ENCODE measurements at places on chromosomes 1 and 21. TPM values are rescaled to one million over a fixed set of nuclear protein-coding genes. Genes with fewer than 3 reads are reported as not detected.

OR2T11 gene
- not detected for total RNA-seq

GRCh38 chr1:228647523-228648444 is 87.5 kb upstream of the RHOU start:
- peak overlapping the region; percentile 64 for H3K27ac ChIP-seq
- H3K4me3 ChIP-seq = peak overlapping the region; percentile 99
- H3K27me3 ChIP-seq = peaks cover 23% of the 10 kb centered on the region
- peak; percentile 58 for DNase-seq

AGT gene
- total RNA-seq = 6.3 TPM

DNA sequence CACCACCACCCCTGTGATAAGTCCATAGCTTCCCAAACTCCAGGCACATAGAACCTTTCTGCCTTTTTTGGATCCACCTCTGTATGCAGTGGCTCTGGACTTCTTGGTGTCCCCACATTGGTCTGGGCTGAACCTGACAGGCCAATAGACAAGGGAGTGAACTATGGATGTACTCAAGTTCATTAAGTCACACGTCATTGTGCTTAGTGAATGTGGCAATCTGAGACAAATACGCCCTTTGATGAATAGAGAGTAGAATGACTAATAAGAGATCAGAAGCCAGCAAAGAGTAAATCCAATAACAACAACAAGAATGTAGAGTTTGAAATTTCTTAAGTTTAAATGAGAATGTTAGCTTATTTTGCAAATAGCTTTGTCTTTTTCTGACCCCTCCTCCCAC is 114.8 kb downstream of the ST6GALNAC3 start:
- peaks cover 2% of the 10 kb centered on the region for H3K4me1 ChIP-seq
- H3K36me3 ChIP-seq = no peaks in the 10 kb centered on the region
- H3K27ac ChIP-seq = no peak overlapping the region
- DNase-seq = no peak

DNA sequence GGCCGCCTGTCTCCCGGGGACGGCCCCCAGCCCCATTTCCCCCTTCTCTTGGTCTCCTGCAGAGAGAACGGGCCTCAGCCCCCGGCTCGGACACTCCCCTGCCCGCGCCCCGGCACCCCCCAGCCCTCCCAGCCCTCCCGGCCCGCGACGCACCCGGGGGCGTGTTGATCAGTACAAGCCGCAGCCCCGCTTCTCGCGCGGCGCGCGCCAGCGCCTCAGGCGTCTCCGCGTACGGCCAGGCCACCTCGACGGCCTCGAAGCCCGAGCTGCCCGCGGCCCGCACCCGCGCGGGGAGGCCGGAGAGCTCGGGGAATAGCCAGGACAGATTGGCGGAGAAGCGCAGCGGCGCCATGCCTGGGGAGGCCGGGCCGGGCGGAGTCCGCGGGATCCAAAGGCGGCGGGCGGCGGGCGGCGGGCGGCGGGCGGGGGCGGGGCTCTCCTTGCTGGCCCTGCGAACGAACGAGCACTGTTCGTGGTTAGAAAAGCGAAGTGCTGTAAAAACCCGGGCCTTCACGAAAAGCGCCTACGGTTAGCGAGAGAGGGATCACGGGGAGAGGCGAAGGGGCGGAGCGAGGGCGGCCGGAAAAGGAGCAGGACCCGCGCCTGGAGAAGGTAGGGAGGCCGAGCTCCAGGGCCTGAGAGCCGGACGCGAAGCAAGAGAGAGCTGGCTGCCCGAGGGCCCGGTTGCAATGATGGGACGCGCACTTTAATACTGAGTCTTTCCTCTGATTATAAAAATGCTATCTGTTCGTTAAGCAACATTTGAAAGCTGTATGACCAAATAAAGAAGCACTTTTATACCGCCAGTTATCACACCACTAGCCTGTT is at the start of gene HYI:
Gene HYI (minus strand): TSS at position 490 of the 828 bp plus-strand sequence. CDS start 138 bp downstream, at position 352.
- H3K4me3 ChIP-seq = peak within 1 kb of the TSS; percentile 91
- peaks cover 7% of the 10 kb centered on the region for H3K36me3 ChIP-seq
- DNase-seq = peak; percentile 89
- peaks cover 11% of the 10 kb centered on the region for H3K27me3 ChIP-seq

- H3K36me3 ChIP-seq = peaks cover 12% of the 10 kb centered on the region
- no peaks in the 10 kb centered on the region for H3K27me3 ChIP-seq
- H3K4me1 ChIP-seq = peaks cover 29% of the 10 kb centered on the region
- DNase-seq = no peak
- no peak overlapping the region for H3K27ac ChIP-seq
Observed at GRCh38 chr1:224490549-224491537, 56.2 kb upstream of the WDR26 start.

- no peaks in the 10 kb centered on the region for H3K27me3 ChIP-seq
- no peaks in the 10 kb centered on the region for H3K4me1 ChIP-seq
- no peak for DNase-seq
Observed at GRCh38 chr1:219430419-219430818, 182.5 kb downstream of the ZC3H11B start.

DNA sequence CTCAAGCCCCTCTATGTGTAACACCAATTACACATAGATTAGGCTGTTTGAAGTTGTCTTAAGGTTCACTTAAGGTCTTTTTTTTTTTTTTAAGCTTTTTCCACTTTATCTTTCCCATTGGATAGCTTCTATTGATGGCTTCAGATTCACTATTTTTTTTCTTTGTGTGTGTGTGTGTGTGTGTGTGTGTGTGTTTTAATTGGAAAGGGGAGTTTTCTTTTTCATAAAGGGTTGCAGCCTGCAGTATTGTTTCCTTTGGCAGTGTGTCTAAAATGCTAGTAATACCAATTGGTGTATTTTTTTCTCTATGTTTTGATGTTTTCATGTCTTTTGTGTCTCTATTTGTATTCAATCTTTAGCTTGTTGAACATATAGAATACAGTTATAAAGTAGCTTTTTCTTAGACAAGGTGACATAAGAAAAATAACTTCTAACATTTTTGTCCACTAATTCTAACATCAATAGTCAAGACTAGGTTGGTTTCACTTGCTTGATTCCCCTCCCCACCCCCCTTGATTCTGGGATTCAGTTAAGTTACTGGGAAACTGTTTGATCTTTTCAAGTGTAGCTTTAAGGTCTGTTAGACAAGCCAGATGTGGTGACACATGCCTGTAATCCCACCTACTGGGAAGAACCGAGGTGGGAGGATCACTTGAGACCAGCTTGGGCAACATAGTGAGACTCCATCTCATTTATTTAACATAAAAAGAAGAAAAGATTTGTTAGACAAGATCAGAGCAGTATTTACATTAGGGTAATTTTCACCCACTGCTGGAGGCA is 21.4 kb downstream of the PRRC2C start:
- H3K27me3 ChIP-seq = peaks cover 4% of the 10 kb centered on the region
- H3K36me3 ChIP-seq = no peaks in the 10 kb centered on the region
- peak overlapping the region; percentile 69 for H3K27ac ChIP-seq
- H3K4me3 ChIP-seq = peak overlapping the region; percentile 9

PODN gene
- 3.1 TPM for total RNA-seq

GRCh38 chr1:11515368-11516300 is 36.7 kb downstream of the DISP3 start:
- peak overlapping the region; percentile 5 for H3K4me3 ChIP-seq
- H3K4me1 ChIP-seq = peaks cover 11% of the 10 kb centered on the region
- H3K27ac ChIP-seq = peak overlapping the region; percentile 4
- no peak for DNase-seq

C1orf159 gene
- 24.5 TPM for total RNA-seq

DNA sequence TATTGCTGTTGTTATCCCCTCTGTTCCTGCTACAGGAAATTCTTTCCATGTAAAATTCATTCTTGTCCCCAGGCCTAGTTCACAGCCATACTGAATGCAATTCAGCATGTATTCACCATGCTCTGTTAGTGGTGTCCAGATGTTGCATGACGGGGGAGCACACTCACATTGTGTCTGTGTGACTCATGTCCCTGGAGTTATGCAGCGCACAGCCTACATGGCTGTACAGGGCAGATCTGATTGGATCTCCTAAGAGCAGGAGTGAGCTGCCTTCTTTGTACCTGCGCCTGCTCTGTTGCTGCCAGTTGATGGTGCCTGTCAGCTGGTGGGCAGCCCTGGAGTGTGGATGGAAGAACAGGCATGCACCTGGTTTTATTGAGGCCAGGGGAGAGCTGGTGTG is 17.6 kb downstream of the HTR6 start:
- no peak overlapping the region for H3K27ac ChIP-seq
- no peaks in the 10 kb centered on the region for H3K36me3 ChIP-seq
- no peak for DNase-seq
- H3K4me1 ChIP-seq = no peaks in the 10 kb centered on the region
- H3K27me3 ChIP-seq = peaks cover 2% of the 10 kb centered on the region
- no peak overlapping the region for H3K4me3 ChIP-seq

FAM43B gene
- not detected for total RNA-seq

C1orf216 gene
- total RNA-seq = 21.6 TPM

GRCh38 chr1:47621977-47622376 is 184.1 kb downstream of the FOXD2 start:
- no peaks in the 10 kb centered on the region for H3K27me3 ChIP-seq
- no peak overlapping the region for H3K4me3 ChIP-seq
- no peak overlapping the region for H3K27ac ChIP-seq
- no peak for DNase-seq
- no peaks in the 10 kb centered on the region for H3K36me3 ChIP-seq

ATAD3A gene
- total RNA-seq = 32.1 TPM

DNA sequence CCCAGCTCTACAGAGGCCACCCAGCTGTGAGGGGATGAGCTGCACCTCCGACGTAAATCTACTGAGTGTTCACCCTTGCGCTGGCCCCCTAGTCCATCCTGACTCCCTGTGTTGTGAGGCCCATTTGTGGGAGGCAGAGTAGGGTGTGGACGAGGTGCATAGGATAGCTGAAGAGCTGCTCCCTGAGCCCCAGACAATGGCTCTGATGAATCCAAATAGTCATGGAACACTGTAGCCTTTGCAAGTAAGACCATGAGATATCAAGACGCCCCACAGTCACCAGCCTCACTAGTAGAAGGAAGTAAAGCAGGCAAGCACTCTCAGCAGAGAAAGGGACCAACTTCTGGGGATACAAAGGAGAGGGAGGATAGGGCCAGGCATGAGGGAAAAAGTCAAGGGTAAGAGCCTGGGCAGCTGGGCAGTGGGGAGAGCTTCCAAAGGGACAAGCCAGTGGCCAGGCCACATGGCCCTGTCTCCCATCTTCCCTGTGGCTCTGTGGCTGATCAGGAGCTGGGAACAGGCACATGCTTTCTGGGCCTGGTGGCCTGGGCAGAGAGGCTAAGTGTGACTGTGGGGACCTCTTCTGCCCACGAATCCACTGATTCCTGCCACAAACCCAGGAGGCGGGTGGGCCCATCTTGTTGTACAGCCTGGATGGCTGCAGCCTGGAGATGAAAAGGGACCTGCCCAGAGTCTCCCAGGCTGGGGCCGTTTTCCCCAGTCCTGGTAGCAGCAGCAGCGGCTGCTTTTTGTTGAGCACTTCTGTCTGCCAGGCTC is 55.5 kb upstream of the EPS8L3 start:
- peaks cover 9% of the 10 kb centered on the region for H3K4me1 ChIP-seq
- no peak for DNase-seq
- peaks cover 9% of the 10 kb centered on the region for H3K36me3 ChIP-seq

FOXD3 gene
- 0.39 TPM for total RNA-seq

GRCh38 chr1:207815913-207816291 is 64.0 kb downstream of the CD46 start:
- H3K27me3 ChIP-seq = peaks cover 6% of the 10 kb centered on the region
- H3K4me1 ChIP-seq = no peaks in the 10 kb centered on the region
- no peak overlapping the region for H3K27ac ChIP-seq
- DNase-seq = no peak
- H3K4me3 ChIP-seq = no peak overlapping the region

DNA sequence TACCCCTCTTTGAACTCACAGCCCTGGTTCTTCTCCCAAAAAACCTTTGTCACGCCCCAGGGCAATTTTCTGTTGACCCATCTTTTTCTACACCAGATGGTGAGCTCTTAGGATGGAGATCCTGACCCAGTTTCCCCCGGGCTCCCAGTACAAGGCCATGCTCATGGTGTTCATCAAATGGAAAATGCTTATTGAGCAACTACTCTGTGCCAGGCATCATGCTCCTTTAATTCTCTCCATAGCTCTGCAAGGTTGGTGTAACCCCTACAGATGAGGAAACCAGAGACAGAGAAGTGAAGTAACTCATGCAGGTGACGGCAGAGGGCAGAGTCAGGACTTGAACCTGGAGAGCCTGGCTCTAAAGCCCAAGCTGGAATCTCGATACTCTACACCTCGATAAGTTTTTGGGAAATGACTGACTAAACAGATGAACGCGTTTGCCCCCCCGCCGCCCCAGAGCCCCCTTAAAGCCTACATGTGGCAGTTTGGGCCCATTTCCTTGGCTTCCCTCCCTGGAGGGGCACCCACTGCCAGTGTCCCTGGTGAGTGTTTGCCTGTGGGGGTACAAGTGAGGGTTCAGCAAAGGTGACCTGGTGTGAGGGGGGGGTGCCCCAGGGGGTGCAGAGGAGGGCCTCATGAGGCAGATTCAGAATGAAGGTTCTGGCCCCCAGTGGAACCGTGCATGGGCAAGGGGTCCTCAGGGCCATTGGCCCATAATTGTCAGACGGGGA is 30.2 kb upstream of the RUNX3 start:
- H3K27me3 ChIP-seq = peaks cover 13% of the 10 kb centered on the region
- no peak overlapping the region for H3K4me3 ChIP-seq
- no peak overlapping the region for H3K27ac ChIP-seq
- DNase-seq = no peak

HCN3 gene
- total RNA-seq = 30.5 TPM

DNA sequence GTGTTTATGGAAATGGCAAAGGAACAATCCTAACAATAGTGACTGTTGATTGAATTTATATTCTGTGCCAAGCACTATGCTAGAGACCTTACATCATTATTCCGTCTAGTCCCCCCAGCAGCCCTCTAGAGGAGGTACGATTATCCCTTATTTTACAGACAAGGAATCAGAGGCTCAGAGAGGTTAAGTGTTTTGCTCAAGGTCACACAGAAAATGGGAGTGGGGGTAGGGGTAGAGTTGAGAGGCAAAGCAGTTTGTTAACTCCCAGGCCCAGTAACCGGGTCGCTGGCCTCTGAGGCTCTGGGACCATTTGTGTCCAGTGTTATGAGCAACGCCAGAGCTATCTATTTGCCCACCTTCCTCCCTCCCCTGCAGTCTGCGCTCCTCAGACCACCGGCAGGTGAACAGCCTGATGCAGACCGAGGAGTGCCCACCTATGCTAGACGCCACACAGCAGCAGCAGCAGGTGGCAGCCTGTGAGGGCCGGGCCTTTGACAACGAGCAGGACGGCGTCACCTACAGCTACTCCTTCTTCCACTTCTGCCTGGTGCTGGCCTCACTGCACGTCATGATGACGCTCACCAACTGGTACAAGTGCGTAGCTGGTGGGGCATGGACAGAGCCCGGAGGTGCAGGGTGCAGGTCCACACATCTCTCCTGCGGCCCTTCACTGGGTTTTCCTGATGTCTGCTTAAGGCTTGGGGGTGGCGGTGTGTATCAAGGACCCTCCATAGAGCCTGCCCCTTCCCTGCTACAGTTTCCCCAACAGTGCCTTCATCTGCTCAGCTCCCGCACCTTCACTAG is 19.8 kb downstream of the SERINC2 start:
- H3K36me3 ChIP-seq = peaks cover 11% of the 10 kb centered on the region
- peaks cover 7% of the 10 kb centered on the region for H3K27me3 ChIP-seq
- no peak overlapping the region for H3K4me3 ChIP-seq

DNA sequence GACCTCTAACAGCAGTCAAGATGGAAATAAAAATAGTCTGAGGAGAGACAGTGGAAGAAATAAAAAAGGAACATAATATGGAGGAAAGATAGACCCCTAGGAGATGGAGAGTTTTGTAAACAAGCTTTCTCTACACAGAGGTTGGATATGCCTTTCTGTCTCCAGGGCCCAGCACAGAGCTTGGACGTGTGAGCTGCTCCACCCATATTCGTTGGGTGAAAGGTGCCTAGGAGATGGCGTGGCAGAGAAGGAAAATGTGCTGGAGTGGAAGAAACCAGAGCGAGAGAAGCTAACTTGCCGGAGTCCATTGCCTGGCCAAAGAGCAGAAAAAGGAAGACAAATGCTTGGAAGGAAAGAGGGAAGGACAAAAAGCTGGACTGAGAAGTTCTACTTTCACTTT is 78.3 kb upstream of the LMO4 start:
- H3K27ac ChIP-seq = no peak overlapping the region
- H3K4me3 ChIP-seq = no peak overlapping the region
- H3K27me3 ChIP-seq = no peaks in the 10 kb centered on the region
- no peak for DNase-seq

All from glutamatergic neuron (in vitro differentiated cells).